T-helper 2 cell (primary cell): ENCODE measurements at places on chromosomes 3 and 15.

DNA sequence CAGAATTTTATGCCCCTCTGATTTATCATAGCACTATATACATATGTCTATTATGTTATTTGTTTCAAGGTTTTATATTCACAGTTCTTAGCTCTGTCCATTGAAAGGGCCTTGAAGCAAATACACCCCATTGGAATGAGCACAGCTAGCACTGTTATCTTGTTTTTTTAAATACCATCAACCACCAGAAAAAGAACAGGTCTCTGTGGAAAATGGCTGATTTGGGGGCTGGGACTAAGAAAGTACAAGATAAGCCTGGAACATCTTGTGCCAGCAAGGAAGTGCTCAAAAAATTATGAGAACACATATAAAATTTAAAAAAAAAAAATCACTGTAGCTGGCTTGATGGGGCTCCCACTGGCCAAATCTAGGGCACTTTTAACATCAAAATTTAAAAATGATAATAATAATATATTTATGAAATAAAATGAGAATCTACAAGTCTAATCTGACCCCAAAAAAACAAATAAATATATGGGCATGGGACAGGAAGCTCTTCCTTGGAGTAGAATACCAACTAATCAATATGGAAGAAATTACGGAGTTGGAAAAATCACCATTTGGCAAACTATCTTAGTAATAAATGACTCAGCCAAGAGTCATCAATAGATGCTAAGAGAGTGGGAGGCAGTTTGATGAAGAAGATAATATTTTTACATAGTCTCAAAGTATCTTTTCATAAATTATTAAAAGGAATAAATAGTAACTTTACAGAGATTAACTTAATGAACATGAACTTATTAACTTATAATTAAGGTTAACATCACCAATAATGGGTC, 20.5 kb downstream of the IFT80 start:
- no peak for DNase-seq

DNA sequence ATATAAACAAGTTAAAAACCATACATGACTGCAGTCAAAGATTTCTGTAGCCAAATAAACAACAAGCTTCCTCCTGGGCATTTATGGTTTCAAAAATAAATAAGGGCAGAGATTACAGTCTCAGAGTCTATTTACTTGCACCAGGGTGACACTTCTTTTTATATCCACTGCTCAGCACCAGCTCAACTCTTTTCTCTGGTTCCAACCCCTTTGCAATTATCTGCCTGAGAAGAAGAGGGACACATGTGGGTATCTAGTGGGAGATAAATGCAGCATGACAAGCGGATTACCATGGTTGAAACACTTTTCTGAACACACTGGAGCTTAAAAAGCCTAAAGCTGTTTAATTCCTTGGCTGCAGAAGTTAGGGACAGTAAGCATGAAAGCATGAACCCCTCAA, 311.5 kb downstream of the CNTN3 start:
- DNase-seq: no peak

DNA sequence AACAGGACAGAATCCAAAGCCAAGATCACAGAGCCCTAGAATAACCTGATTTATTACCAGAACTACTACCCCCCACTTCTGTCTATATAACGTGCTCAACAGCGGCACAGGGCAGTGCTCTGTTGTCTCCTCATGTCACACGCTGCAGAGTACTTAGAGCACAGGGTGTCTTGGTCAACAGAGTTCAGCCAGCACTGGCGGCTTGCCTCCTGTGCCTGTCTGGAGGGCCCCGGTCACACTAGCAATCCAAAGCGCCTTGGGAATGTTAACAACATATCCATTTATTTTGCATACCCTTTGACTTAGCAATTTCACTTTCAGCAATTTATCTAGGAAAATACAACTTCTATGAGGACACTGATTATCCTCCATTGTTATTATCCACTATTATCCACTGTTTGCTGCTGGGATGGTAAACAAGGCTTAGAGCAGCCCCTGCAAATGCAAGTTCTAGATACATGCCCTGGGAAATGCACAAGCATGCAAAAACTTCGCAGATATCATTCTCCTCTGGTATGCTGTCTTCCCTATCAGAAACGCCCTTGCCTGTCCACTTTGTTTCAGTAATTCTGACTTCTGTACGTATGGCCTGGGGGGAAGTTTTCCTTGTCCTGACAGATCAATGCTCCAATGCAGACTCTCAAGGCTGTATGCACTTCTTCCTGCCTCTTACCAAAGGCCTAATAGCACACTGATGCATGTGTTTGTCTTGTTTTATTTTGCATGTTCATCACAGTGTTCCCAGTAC, 86.2 kb upstream of the OCA2 start:
- DNase-seq: no peak

- DNase-seq: no peak
Observed at GRCh38 chr3:149726716-149727407, 25.4 kb downstream of the COMMD2 start.

DNA sequence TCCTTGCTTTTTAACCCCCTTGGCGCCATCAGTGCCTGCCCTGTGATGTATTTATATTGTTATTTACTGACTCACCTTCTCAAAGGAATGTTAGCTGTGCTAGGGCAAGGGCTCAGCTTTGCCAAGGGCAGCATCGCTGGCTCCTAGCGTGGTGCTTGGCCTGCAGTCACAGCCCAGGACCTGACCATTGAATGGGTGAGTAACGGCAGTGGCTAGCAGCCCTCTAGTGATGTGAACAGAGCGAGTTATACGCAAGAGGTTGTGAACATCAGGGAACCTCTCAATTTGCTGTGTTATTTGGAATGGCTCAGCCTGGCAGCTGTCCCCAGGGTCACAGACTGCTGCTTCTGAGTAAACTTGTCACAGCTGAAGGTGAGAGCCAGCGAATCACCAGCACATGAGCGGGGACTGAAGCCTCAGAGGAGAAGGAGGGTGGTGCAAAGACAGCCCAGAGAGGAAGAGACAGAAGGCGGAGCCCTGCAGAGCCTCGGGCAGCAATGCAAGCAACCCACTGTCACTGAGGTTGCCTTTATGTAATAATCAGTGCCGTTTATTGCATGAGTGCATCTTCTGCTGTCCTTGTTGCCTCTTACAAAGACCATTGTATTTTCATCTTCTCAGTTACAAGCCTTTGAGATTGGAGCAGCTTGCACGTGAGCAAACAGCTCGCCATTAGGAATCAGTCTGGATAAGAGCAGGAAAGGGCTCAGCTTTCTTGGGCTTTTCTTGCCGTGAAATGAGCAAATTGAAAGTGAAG, 158.3 kb downstream of the SLCO3A1 start:
- DNase-seq: peak; percentile 22

DNA sequence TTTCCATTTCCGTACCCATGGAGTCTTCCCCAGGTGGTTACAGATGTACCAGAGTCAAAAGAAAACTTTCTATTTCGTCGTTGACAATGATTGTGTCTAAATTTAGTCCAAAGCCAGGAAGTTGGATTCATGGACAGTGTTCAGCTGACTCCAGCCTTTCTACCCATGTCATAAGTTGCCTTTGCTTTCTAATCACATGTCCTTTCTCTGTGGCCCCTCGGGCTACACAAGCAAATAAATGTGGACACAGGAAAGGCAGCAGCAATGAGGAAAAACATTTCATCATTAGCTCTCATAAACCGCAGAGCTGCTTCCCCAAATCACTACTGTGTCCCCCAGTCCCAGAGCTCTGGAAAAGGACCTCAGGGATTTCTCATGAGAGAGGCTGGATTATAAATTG, 82.0 kb downstream of the USF3 start:
- DNase-seq: no peak

DNA sequence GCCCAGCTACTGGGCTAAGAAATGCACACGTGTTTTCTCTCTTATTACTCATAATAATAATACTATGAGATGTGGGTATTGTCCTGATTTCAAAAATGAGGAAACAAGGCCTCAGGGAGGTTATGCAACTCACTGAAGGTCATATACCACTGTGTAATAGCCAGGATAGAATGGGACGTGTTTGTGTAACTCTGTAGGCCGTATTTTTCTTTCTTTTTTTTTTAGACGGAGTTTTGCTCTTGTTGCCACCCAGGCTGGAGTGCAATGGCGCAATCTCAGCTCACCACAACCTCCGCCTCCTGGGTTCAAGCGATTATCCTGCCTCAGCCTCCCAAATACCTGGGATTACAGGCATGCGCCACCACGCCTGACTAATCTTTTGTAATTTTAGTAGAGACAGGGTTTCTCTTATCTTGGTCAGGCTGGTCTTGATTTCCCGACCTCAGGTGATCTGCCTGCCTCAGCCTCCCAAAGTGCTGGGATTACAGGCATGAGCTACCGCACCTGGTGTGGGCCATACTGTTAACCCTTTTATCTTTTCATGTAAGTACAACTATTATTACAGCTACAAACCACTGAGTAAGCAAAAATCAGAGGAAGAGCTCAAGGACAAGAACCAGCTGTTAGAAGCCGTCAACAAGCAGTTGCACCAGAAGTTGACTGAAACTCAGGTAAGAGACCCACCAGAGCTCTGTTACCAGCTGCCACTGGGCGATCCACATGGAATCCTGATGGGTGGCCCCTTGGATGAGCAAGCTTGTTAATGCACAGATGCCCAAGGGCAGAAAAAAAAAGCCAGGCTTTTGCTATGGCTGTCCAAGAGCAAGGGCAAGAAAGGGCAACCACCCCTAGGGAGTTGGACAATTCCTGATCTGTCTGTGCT, 6.7 kb downstream of the KNSTRN start:
- no peak for DNase-seq

DNA sequence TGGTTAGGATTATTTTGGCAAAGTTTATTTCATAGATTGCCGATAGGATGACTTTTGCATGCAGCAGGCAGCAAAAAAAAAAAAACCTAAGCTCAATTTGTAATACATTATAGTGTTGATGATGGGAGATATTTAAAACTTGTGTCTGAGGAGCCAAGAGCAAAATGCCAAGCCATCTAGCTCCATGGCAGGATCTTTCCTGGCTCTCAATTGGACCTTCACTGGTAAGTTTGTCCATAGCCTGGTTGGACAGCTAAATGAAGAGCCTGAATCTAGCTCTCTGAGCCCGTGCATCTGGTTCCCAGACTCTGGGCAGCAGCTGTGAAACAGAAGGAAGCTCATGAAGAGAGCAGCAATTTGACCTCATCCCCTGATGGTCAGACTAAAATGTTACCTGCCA, 17.5 kb downstream of the STAC start:
- DNase-seq: no peak

DNA sequence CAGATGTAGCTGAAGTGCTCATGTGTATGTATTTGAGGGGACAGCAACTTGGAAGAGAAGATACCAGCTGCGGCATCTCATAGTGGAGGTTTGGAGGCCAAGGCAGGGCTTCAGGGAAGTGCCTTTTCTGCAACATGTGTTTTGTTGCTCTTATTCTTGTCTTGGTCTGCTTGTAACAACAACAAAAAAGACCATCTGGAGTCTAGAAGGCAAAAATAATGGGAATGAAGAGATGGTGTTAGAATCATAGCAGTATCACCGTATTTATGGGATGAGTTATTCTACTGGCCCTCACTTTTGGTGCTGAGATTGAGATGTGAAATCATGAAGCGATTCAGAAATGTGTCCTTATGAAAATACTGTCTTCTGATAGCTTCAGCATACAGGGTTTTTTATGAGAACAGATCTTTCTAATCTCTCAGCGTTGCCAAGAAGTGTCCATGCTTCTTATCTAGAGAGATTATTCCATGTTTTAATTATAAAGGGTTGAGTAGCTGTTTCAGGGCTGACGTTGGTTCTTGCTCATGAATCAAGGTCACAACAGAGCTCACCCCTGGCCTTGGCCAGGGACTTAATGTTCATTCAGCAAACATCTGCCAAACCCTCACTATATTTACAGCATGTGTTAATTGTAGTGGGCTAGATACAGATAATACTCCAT, 58.0 kb downstream of the ITPR1 start:
- no peak for DNase-seq

GRCh38 chr3:10213156-10213792, 35.0 kb upstream of the TATDN2 start:
- DNase-seq: no peak

DNA sequence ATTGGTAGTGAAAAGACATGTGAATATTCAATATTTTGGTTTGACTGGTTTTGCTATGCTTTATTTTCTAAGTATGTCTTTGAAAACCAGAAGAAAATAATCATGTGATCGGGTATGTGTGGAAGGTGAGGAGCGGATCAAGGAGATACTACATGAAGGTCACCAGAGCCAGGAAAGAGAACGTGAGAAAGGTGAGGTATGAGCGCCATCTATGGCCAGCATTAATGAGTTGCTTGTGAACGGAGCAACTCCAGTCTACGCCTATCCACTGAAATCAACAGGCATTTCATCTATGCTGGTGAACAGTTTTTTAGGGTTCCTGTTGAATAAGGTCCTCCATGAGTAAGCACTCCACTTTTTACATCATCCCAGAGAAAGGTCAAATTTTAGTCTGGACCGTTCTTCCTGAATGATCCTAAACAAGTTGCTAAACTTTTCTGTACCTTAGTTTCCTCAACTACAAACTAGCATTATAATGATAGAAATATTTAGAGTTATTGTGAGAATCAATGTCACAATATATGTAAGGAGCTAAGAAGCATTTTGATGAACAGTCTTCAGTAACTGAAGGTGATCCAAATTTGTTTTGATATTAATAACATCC, 1435.2 kb upstream of the CADM2 start:
- no peak for DNase-seq
